ENCODE measurements at places on chromosomes 2 and 18.

GRCh38 chr2:238557431-238557830 lies 130.7 kb downstream of the ASB1 start:
- no peak for DNase-seq

DNA sequence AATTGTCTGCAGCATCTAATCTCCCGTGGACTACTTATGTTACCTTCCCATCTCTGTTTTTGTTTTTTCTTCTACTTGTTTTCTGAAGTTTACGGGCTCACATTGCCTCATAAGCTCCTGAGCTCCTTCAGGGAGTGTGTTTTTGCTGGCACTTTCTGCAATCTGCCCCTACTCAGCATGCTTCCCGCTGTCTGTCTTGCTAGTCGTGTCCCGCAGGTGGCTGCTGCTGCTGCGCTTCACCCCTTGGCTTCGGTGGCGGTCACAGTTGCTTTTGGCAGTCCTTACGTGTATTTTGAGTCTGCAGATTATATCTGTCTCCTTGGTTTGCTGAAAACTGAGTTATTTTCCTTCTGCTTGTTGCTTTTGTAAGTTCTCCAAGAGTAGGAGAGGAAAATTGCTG lies 37.3 kb downstream of the FER1L5 start:
- DNase-seq = no peak

DNA sequence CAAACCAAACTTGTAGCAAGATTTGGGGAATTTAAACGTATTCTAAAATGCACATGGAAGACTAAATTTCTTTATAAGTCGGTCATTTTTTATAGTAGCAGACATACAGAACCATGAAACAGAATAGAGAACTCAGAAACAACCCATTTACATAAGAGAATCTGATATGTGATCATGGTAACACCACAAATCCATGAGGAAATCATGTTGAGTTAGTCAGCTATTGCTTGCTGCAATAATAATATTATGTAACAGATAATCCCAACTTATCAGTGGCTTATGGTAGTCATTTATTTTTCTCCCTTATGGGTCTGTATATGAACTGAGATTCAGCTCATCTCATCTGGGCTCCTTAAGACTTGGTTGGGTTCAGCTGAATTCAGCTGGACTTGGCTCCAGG lies 103.4 kb upstream of the SERTAD2 start:
- DNase-seq = no peak

DNA sequence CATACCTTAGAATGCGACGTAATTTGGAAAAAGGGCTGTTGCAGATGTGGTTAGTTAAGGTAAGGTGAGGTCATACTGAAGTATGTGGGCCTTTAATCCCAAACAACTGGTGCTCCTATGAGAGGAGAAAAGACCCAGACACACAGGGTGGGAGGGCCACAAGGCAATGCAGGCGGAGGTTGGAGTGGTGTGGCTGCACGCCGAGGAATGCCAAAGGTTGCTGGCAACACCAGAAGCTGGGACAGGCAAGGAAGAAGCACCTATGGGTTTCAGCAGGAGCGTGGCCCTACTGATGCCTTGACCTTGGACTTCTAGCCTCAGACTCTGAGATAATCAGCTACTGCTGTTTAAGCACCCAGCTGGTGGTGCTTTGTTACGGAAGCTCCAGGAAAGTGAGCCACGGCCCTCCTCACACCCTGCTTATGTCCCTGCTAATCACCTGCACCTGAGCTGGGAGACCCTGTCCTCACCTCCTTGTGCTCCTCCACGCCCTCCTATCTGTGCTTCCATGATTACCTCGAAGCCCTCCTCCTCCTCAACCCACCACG lies 48.3 kb upstream of the LAMA1 start:
- no peak for DNase-seq

GRCh38 chr2:240287011-240287410 lies 146.6 kb upstream of the OTOS start:
- DNase-seq = no peak

DNA sequence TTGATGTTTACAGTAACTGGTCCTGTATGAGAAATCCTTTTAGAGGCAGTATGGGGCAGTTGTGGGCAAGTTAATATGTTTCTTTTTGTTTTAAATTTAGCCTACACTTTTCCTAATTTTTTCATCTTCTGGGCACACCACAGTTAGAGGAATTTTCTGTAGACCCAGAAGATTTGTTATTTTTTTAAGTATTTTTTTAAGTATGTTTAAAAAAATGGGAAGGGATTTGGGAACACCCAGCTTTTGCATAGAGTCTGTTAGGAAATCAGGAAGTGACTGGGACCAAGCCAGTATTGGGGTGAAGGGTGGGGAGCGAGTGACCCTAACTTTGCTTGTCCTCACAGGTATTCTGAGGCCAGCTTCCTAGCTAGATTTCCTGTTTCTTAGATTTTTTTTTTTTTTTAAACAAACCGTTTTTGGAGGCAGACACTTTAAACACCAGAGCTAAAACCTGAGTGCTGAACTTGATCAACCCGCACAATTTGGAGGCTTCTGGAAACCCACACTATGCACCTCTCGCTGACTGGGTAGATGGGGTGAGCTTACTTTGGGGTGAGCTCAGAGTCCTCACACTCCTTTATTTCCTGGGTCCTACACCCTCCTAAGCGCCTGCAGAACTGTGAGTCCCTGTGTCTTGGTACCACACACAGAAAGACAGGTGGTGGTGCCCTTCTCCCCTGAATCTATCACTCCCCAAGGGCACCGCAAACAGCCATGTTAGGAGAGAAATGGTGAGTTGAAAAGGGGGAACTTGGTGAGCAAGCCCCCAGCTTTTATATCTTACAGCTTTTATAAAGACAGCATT lies 5.2 kb downstream of the GATA6 start:
- no peak for DNase-seq

- no peak for DNase-seq
These were observed 133.7 kb downstream of the KLHL29 start for GRCh38 chr2:23518481-23519333.

DNA sequence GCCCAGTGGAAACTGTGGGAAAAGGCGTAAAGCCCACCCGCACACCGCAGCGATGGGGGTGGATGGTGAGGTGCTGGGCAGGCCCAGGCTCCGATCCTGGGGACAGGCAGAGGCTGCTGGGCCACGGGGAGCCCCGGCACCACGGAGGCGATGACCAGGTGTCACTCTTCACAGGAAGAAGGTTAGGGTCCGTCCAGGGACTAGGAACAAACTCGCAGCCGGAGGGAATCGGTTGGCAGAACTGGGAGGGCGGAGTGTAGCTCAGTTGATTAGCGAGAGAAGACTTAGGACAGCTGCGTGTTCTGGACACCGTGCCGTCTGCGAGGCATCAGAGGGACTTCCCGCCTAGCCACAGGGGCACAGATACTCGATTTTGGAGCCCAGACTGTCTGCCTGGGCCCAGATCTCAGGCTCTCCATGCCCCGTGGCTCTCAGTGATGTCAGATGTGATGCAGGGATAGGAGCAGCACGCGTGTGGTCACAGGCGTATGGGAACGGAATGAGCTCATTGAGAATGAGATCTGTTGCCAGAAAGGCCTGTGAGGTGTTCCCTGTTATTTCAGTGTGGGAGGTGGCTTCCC lies 16.1 kb upstream of the ALLC start:
- DNase-seq = no peak

DNA sequence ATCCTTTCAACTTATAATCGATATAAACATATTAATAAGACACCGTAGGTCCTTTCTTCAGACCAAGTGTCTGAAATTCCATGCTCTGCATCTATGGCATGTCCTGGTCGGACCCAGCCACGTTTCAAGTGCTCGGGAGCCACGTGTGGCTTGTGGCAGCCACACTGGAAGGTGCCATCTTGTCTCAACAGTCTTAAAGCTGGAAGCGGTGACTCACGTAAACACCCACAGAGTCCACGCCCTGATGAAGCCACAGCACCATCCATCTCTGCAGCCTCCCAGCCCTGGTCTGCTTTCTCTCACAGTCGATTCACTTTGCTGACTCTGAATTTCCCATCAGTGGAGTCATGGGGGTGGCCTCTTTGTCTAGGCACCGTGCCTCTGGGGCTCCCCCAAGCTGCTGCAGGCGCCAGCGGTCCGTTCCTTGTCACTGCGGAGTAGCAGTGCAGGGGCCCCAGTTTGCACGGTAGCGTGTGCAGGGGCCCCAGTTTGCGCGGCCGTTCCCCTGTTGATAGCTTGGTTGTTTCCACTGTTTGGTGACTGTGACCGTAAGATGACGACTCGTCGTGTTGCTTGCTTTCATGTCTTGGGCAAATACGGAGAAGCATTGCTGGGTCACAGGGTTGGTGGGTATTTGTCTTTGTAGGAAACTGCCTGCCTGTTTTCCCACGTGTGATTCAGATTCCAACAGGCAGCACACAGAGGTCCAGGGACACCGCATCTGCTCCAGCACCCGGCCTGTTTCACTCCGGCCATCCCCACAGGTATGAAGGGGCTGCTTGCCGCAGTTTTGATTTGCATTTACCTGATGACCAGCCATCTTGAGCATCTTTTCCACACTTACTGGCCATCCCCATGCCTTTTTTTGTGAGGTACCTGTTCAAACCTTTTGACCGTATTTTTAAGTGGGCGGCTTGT lies 240.3 kb downstream of the HDAC4 start:
- DNase-seq = no peak

DNA sequence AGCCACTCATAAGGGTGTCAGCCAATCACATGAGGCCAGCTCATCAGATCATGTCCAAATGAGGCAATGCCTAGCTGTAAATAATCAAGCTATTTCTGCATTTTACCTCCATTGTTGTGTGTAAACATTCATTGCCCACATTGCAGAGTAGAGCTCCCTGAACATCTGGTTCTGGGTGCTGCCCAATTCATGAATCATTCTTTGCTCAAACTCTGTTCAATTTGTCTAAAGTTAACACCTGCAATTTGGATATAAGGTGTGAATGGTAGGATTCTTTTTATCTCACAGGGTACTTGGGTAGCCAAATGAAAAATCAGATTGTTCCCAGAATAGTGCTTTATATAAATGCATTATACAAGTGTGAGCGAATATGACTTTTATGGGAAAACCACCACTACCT lies 345.5 kb upstream of the NT5C1B start:
- DNase-seq = no peak

GRCh38 chr2:96870626-96871255 lies 861 bp upstream of the SEMA4C start:
- DNase-seq = peak; percentile 37

DNA sequence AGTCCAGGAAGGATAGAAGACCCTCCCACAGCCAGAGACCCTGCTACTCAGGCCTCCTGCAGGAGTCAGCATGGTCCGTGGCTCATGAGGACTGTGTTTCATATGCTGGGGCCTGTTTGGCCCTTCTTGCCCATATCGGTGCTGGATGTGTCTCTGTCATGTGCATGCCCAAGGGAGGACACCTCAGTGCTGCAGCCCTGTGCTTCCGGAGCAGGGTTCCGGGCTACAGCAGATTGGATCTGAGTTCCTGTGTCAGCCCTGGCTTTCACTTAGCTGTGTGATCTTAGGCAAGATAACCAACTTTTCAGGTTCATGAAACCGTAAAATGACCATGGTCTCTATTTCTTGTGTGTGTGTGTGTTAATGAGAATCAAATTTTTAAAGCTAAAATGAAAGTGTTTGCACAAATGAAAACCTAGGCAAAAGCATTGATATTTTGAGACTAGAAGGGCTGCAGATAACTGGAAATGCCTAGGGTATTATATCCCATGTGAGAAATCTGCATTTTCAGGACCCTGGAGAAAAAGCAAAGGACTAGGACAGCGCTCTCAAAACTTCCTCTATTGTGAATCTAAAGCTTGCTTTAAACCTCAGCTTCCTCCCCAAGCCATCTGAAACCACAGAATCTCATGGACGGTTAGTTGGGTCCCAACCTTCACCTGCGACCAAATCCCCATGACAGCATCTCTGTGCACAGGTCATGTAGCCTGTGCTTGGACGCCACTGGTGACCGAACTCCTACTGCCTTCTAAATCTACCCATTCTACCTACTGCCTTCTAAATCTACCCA lies 58.8 kb upstream of the CAPN13 start:
- no peak for DNase-seq

- no peak for DNase-seq
These were observed 1.7 kb downstream of the ERFE start for GRCh38 chr2:238160206-238161129.

DNA sequence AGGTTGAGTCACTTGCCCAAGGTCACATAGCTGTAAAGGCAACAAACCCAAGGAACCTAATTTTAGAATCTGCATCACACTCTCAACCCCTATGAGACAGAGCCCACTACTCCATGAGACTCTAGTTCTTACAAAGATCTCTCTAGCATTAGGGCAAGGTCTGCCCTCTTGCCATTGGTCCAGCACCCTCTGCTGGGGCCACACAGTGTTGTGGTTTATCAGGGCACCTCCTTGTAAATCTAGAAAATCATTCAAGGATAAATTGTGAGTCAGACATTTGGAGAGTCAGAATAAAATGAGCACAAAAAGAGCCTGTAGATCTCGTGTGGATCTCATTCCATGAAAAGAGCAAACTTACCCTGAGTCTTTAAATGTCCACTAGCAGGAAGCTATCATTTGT lies 91.2 kb downstream of the SLC8A1 start:
- DNase-seq = no peak

DNA sequence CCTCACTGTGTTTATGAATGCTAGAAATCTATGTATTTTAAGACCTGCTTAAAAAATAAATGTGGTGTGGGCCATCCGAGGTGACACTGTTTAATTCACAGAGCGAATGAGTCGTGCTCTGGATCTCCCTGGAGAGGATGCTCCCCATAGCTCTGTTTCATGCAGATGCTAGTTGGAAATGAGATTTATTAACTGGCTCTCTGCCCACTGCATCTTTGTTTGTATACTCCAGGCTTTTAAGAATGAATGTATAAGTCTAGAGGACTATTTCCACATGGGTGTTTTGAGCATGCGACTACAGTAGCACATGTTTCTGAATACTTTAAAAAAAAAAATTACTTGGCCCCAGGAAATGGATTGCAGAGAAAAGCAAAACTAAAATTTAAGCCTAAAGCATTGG lies 3.9 kb downstream of the MAPRE2 start:
- DNase-seq = no peak

GRCh38 chr2:191391171-191391570 lies 146.0 kb downstream of the MYO1B start:
- no peak for DNase-seq

GRCh38 chr2:102237176-102237575 lies 50.4 kb downstream of the IL1RL2 start:
- no peak for DNase-seq

DNA sequence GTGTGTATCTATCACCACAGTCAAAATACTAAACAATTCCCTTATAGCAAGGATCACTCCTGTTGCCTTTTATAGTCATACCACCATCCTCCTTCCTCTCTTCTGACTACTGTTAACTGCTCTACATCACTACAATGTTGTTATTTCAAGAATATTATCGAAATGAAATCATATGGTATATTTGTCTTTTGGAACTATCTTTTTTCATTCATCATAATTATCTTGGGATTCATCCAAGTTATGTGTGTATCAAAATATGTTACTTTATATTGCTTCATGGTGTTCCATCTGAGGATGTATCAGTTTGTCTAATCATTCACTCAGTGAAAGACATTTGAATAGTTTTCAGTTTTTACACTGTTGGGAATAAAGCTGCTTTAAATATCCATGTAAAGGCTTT lies 1423.0 kb upstream of the PIK3C3 start:
- no peak for DNase-seq

DNA sequence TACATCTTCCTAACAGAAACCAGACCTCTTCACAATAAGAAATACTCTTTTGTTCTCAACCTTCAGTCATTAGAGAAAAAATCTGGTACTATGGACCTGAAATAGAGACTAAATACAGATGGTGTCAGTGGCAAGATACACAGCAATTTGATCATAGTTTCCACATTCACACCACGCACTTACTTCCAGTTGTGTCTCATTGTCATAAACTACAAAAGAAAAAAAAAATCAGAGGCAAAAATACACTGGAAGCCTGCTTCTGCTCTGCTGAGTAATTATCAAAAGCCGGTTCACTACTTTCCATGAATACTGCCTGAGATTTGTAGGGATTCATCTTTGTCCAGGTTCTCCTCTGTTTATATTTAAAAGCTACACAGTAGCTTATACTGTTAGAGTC lies 182.6 kb downstream of the PID1 start:
- DNase-seq = no peak

Measured in activated CD4-positive, alpha-beta T cell treated with anti-CD3 and anti-CD28 coated beads for 1 hour (primary cell).